ENCODE measurements at places on chromosomes 3 and 15.

GRCh38 chr3:30372837-30373236, 233.6 kb upstream of the TGFBR2 start:
- no peak for DNase-seq

- DNase-seq, result no peak
Observed at GRCh38 chr3:72345237-72345878, 502.9 kb downstream of the SHQ1 start.

- no peak for DNase-seq
Observed at GRCh38 chr15:68271854-68272471, 5.6 kb upstream of the FEM1B start.

DNA sequence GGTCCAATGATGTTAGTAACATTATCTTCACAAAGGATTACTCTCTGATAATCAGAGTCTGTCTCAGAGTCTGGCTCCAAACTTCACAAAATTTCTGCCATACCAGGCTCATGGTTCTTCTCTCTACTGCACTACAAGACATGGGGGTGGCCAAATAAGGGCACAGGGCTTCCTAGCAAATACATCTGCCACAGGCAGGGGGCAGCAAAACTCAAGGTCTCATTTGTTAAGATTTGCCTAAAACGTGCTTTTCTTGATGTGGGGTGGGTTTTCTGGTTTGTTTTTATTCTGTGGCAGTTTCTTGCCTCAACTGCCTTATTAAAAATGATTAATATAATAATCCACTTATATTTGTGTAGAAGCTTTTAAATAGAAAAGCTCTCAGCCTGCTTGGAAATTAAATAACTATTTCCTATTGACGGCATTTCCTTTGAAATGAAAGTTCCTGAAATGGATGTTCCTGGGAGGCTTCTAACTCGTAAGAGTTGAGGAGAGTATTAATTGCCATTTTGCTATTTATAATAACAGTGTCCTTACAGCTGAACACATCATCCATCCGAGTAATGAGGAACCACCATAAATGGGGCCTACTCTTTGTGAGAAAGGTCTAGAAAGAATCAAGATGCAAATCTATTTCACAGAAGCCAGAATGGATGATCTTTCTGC, 53.8 kb downstream of the SST start:
- peak; percentile 39 for DNase-seq

DNA sequence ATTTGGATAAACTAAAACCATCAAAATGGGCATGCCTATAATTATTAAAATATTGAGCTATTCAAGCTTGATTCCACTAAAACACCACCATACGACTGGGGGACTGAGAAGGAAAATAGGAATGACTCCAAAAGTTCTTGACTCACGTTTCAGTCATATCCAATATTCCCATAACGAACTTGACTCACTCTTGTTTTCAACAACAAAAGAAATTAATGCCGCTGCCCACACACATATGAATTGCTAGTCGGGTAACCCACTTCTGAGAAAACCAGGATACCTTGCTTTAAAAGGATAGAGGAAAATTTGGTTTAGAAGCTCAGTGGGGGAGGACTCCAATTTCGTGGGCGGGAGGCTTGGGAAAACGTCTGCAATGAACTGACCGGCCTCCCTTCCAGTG, 5.2 kb downstream of the HTR3C start:
- DNase-seq, result no peak

- no peak for DNase-seq
Observed at GRCh38 chr3:142481196-142481595, 33.4 kb upstream of the XRN1 start.

DNA sequence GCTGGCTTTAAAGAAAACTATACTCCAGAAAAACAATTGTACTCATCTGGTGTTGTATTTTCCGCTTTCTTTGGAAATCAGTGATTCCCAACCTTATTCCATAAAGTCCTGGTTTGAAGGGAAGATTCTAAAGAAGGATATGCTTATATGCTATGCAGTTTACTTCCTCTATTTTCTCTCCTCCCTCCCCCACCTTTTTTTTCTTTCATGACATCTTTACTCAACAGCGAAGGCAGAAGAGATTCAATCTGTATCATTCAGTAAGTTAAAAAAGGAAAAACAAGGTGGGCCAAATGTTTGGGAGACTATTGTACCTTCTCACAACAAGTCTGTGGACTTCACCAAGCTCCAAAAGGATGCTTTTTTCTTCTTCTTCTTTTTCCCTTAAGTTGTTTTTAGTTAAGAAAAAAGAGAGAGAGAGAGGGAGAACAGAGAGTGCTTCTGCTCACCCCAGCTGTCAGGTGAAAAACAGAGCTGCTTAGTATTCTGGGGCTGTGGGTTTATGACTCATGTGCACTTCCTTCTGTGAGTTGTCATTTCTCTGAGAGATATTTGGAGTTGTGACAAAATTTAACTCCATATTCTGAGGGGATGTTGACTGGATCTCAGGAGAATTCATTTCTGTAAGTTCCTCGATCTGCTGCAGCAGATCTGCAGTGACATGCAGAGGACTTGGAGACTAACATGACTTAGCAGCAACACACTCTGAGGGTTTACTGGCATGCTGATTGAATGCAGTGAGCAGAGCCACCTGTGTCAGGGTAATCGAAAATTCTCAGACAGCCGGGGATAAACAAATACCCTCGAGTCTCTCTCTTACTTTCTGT, 70.7 kb downstream of the SSR3 start:
- DNase-seq, result peak; percentile 13

DNA sequence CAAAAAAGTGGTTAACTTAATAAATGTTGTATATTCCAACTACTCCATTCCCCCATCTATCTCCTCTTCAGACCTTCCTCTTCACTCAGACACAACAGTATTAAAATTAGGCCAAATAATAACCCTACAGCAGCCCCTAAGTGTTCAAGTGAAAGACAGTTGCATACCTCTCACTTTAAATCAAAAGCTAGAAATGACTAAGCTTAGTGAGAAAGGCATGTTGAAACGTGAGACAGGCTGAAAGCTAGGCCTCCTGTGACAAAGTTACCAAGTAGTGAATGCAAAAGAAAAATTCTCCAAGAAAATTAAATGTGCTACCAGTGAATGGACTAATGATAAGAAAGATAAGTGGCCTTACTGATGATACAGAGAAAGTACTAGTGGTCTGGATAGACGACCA, 71.7 kb downstream of the ANKRD28 start:
- no peak for DNase-seq

- no peak for DNase-seq
Observed at GRCh38 chr3:3305841-3306240, 126.3 kb upstream of the CRBN start.

DNA sequence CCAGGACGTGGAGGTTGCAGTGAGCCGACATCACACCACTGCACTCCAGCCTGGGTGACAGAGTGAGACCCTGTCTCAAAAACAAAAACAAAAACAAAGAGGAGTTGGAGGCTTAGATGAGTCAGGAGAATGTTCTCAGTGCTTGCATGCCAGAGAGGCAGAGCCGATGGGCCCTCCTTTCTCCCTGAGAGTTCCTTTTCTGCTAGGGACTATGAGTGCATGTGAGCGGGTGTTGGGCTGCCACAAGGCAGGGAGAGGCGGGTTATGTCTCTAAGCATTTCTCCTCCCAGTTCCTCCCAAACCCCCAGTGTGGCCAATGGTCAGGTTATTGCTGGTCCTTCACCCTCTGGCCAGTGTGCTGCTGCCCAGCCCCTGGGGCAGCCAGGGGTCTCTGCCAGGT, 45.1 kb downstream of the RTP1 start:
- no peak for DNase-seq

DNA sequence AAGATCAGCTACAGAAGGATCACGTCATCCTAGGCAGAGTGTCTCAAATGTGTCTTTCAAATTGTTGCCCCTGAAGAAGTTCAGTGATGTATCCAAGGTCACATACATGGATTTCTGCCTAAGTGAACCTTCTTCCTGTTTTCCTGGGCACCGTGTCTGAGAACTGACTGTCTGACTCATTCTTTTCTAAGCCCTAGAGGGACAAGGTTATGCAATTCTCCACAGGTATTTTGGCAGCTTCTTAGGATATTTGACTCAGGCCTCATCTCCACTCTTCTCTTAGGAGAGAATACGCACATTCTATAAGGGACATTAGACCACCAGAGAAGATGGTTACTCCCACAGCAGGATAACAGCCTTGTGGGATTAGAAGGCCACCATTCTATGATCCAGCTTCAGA, 391.9 kb upstream of the THBS1 start:
- DNase-seq, result no peak

DNA sequence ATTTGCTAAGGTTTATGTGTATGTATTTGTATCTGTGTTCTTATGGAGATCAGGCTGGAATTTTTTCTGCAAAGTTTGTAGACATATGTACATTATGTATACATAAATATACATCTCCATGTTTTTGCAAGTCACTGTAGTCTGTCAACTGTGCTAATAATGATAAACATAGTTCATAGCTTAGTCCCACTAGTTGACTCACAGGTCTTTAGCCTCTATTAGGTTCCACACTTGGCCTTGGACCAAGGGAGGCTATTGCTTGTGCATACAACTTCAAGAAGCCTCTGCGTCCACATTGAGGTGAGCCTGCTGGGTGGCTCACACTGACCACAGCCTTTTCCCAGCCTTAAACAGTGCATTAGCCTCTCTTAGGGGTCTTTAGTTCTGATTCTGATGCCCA, 243.8 kb upstream of the PEX5L start:
- no peak for DNase-seq

GRCh38 chr15:45048794-45049631, 26.0 kb downstream of the SORD start:
- DNase-seq, result no peak

GRCh38 chr3:169186596-169186995, 476.9 kb downstream of the MECOM start:
- no peak for DNase-seq

GRCh38 chr3:139477710-139478640, 1.7 kb upstream of the RBP2 start:
- DNase-seq, result no peak

DNA sequence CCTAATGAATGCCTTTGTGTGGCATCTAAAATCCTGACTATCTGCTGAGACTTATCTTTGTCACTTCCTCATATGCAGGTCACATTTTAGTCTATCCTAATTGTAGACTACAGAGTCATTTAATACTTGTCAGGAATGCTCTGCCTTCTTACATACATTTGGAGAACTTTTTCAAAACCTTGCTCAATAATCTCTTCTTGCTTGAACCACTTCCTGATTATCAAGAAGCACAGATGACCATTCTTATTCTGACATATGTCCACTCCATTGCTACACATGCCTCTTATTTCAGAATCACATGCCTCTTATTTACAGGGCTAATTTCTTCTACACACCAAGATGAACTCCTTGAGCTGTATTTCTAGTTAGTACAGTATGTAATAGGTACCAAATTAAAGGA, 400.3 kb downstream of the TBC1D5 start:
- DNase-seq, result no peak

GRCh38 chr3:18499301-18499700, 74.2 kb upstream of the SATB1 start:
- no peak for DNase-seq

DNA sequence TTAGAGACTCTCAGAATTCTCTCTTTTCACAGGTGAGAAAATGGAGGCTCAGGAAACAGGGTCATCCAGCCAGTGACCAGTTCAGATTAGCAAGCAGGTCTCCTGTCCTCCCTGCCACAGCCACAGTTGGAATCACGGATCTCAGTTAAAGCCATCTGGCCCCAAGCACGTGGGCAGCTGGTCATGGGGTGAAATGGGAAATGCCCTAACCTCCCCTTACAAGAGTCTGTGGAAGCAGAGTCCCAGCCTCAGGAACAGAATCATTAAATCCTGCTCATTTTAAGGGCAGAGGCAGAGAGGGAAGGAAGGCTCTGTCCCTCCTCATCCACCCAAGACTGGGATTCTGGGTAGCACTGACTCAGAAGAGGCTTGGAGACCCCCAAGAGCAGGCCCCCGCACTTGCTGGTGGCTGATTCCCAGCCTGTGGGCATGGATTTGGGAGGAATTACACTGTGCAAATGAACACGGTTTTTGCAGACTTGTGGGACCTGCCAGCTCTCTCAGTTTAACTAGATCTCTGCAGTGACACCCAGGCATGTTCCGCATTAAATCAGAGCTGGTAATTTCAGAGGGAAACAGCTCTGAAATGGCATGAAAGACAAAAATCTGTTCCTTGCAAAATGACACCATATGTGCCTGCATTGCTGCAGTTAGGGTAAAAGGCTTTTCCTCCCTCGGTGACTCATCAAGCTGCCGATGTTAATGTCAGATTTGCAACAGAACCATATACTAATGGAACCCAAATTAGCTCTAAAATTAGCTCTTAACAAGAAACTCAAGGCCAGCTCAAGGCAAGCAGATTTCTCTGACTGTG, 89.0 kb downstream of the BDH1 start:
- no peak for DNase-seq

DNA sequence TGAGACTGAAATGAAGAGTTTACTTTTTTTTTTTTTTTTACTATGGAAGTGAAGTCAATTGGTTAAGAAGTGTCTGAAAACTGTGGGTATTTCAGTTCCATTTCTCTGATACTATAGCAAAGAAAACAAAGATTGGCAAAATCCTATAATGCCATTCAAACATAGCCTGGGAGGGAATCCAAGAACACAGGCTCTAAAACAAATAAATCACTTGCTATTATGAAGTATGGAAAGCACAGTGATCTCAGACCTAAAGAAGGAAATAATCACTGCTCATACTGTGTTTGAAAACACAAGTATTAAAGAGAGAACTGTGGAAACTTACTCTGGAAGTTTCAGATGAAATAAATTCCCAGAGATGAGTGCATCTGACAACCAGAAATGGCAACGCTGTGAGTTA, 12.0 kb downstream of the SAMMSON start:
- DNase-seq, result no peak

- no peak for DNase-seq
Observed at GRCh38 chr3:85801955-85802354, 843.2 kb downstream of the CADM2 start.

DNA sequence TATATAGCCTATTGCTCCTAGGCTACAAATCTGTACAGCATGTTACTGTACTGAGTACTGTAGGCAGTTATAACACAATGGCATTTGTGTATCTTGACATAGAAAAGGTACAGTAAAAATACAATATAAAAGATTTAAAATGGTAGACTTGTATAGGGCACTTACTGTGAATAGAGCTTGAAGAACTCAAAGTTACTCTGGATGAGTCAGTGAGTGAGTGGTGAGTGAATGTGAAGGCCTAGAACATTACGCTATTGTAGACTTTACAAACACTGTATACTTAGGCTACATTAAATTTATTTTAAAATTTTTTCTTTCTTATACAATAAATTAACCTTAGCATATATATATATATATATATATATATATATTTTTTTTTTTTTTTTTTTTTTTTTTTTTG, 140.0 kb upstream of the UBE2E1 start:
- DNase-seq, result no peak

DNA sequence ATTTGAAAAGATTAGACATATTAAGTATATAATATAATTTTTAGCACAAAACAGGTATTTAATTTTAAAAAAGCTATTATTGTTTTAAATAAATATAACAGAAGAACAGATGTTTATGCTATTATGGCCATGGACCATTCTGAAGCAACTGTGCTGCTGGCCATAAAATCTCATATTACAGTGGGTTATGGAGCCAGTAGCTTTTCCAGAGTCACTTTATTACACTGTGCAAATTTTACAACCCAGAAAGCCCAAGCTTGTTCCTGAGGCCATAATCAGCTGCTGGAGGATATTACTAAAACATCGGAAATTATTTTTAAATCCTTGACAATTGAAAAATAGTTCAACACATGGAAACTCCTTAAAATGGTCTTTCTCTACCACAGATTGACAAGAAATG, 557.3 kb upstream of the KCNMB2 start:
- DNase-seq, result no peak

Measured in T-helper 9 cell (primary cell).